ENCODE measurements at places on chromosomes 7 and 10.

- no peak for DNase-seq
Observed at GRCh38 chr10:124999433-125000365, 57.8 kb downstream of the ZRANB1 start.

DNA sequence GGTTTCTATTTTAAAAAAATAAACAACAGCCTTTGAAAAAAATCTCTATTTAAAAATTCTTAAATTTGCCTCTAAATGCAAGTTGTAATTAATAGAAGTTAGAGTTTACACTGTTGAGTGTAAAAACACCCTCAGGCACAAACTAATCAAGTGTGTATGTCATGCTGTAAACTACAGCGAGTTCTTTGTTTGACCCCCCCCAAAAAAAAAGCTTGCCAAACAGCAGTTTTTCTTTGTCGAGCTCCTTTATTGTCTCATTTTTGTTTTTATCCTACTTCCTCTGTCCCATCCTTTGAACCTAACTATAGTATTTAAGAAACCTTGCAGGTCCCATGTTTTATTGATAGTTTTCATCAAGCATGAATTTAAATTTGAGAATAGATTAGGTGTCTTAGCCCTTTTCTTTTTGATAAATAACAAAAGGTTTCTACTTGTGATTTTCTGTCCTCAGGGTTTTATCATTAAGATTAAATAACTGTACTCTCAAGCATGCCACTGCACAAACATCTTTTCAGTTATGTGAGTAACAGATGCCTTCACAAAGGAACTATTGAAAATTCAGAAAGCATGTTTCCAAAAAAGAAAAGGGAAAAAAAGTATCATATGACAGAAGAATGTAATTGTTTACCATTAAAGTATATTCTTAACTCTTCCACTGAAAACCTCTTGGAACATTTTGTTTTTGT is 176.0 kb downstream of the ARID5B start:
- DNase-seq, result no peak

- DNase-seq, result no peak
Observed at GRCh38 chr10:114520453-114520852, 116.2 kb upstream of the AFAP1L2 start.

- DNase-seq, result no peak
Observed at GRCh38 chr7:74449809-74450397, 3.8 kb upstream of the GTF2IRD1 start.
